ENCODE measurements at places on chromosomes 5 and 9.

DNA sequence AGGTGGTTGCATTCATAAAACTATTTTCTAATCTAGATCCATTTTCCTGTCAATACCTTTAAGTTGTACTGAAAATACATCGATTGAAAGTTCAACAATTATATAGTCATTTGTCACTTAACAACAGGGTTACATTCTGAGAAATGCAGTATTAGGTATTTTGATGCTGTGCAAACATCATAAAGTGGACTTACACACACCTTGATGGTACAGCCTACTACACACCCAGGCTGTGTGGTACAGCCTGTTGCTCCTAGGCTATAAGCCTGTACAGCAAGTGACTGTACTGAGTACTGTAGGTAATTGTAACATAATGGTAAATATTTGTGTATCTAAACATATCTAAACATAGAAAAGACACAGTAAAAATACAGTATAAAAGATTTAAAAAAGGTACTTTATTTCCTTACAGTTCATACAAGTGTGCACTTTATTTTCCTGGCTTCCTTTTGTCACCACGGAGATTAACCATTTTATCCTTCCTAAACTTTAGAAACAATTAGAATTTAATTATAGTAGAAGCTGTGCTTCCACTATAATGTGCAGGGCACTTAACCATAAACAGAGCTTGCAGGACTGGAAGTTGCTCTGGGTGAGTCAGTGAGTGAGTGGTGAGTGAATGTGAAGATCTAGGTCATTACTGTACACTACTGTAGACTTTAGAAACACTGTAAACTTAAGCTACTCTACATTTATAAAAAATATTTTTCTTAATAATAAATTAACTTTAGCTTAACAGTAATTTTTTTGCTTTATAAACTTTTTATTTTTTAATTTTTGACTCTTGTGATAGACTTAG lies 42.9 kb upstream of the MEF2C start:
- DNase-seq = no peak

DNA sequence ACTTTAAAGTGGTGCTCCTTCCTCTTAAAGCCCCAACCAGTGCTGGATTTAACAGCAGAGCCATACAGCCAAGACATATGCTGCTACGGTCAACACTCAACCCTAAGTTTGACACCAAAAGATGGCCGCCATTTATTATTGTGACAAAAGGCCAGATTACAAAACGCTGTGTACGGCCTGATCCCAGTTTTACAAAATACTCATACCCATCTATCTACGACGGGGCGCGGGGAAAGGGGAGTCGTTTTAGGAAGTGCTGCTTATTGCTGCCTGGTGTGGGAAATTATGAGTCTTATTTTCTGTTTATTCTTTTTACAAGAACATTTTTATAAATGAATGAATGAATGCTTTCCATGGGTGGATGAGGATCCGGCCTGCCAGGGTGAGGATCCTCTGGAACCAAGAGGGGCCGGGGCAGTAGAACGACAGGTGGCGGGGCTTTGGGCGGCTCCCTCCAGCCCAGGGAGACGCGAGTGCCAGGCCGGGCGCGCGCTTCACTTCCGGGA lies 457 bp upstream of the IDNK start:
- no peak for DNase-seq

DNA sequence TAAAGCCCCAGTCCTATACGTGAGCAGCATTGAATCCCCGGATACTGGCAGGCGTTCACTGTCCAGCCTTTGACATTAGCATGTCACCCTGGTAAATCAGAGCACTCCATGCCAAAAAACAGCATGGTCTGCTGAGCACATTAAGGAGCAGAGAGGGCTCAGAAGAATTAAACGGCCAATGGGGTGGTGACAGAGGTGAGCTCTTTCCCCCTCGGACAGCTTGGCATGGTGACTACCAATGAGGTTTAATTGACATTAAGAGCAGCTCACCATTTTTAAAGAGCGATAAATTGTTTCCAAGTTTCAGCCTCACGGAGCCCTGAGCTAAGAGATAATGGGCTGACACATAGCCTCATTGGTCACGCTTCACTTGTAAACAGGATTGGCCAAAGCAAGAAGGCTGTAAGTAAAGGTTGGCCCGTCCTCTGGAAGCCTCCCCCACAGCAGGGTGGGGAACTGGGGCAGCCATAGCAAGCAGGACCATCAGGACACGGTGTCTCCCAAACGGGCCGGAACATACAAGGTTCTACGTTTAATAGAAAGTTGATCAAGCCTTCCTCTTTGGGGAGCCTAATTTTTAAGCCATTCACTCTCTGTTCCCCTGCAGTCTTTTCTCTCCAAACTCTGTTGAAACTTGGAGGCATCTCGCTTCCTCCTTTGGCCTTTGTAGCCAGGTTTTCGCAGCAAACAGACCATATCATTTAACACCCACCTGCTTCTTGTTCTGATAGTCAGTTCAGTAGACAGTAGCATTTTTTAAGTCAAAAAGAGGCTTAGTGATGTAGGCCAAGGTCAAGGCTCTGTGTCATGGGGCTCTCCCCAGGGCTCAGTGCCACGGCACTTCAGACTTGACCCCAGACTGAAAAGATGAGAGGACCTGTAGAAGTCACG lies 25.9 kb downstream of the QRFP start:
- DNase-seq = no peak

DNA sequence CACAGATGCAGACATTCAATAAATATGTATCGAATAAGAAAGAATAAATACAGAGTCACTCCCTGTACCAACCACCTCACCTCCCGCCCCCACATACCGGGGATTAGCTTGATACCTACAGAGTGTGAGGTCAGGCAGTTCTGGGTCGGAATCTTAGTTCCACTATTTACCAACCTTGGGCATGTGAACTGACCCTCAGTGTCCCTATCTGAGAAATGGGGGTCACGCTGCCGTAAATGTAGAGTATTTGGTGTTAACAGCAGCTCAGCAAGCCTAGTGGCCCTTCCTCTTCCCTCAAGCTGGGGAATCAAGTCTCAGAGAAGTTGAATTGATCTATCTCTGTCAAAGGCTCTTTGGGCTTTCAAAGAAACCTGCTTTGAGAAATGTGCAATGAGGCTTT lies 25.4 kb downstream of the CCNJL start:
- no peak for DNase-seq

GRCh38 chr5:127812570-127812969 lies 109.4 kb downstream of the CCDC192 start:
- no peak for DNase-seq

GRCh38 chr5:178351221-178352034 lies 118.8 kb upstream of the PHYKPL start:
- no peak for DNase-seq

DNA sequence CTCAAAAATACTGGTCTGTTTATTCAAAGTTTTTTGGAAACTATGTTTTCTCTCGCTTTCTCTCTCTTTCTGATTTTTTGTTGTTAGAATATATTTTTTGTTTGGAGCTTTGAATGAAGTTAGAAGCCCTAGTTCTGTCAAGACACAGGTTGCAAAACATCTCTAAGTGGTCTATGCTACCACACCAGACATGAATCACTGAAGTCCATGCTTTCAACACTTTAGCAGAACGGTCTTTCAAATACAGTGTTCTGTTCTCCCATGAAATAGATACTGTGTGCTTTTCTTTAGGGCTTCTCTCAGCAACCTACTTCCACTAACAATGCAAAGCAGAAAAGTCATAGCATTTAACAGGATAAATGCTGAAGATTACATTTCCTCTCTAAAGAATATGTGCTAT lies 392.5 kb downstream of the TMEM167A start:
- DNase-seq = no peak

- DNase-seq = no peak
Measured at GRCh38 chr9:34179213-34180136, 632 bp downstream of the UBAP1 start.

- DNase-seq = no peak
Measured at GRCh38 chr5:34724741-34725140, 68.6 kb downstream of the RAI14 start.

- DNase-seq = no peak
Measured at GRCh38 chr5:78626009-78626571, 22.5 kb downstream of the LHFPL2 start.

GRCh38 chr9:122265149-122265915 lies 650 bp downstream of the MRRF start:
- peak; percentile 32 for DNase-seq

GRCh38 chr9:130902204-130903185 lies 5.9 kb upstream of the QRFP start:
- DNase-seq = no peak

Measured in NCI-H2029 (cell line).